CD4-positive, alpha-beta T cell treated with Interleukin-21 for 1 hour (primary cell): ENCODE measurements at places on chromosomes 7 and 10.

DNA sequence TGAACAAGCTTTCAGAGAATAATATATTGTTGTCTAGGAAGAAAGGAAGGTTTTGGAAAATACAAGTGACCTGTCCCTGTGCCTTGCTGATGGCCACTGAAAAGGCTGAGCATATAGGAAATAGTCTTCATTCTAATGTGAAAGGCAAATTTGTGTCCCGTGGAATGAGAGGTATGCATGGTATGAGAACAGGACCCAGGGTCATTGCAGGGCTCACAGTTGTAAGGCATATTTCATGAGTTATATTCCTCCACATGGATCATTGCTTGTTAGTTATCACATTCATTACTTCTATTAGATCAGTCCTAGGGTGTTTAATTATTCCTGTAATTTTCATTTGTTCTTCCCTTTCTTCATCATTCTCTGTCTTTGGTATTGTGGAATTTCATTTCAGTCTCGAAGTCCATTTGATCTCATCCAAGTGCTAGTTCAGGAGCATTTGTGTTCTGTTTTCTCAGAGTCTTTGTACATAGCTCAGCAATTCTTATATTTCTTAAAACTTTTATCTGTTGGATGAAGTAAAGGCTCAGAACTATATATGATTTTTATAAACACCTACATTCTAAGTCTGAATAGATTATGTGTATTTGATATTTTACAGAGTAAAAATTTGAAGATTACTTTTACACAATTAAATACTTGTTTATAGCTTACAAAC, 39.4 kb upstream of the ARHGAP21 start:
- no peak for DNase-seq

- DNase-seq: no peak
Measured at GRCh38 chr7:144907577-144907976, 71.7 kb upstream of the TPK1 start.

GRCh38 chr7:1975179-1975578, 257.6 kb downstream of the MAD1L1 start:
- no peak for DNase-seq

- DNase-seq: no peak
Measured at GRCh38 chr7:18087026-18087686, 59.5 kb upstream of the PRPS1L1 start.

DNA sequence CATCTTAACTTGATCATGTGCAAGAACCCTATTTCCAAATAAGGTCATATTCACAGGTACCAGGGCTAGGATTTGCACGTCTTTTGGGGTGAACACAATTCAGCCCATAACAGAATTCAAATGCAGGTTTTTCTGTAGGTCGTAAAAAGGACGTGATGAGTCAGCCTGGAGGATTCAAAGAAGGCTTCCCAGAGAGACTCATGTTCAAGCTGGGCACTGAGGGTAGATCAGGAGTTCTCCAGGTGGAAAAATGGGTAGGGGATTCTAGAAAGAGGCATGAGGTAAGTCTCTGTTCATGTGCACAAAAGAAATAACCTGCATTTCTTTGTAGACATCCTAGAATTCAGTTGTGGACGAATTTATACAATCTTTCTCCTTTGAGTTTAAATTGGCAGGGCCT, 160.4 kb downstream of the RPS24 start:
- DNase-seq: no peak

- DNase-seq: no peak
Measured at GRCh38 chr7:2433713-2434550, 30.5 kb downstream of the CHST12 start.

- no peak for DNase-seq
Measured at GRCh38 chr10:21296575-21297355, 228.7 kb downstream of the SKIDA1 start.

DNA sequence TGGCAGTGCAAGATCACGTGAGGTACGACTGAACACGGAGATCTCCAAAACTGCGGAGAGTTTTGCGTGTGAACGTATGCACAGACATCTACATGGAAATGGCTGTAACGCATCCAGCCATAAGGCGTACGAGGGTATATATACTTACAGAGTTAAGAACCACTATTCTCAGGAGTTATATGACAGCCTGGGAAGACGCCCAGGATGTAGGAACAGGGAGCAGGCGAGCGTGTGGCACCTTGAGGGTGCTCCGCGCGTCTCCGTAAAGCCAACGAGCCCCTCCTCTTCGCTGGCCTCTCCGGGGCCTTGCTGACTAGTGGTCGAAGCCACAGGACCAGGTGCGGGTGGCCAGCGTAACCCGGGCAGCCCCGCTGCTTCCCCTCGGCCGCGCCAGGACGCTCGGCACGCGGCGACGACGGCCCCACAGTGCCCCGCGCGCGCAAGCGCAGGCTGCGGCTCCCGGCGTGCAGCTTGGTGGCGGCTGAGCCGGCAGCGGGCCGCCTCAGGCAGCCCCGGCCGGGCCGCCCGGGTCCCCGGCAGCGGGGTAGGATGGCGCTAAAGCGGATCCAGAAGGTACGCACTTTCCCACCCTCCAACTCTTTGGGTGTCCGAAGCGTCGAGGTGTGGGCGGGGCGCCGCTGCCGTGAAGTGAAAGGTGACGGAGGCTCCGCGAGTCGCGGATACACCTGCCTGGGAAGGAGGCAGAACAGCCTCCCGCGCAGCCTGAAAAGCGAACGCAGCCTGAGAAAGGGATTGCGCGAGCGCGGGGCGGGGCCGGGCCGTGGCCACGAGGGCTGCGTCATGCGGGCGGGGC, at the start of gene UBE2D4:
TSS of gene UBE2D4 (plus strand) at position 453 of the 814 bp plus-strand sequence. CDS start at position 550, 97 bp downstream.
- DNase-seq: peak; percentile 87

- no peak for DNase-seq
Measured at GRCh38 chr7:30678805-30679204, 3.5 kb downstream of the CRHR2 start.

DNA sequence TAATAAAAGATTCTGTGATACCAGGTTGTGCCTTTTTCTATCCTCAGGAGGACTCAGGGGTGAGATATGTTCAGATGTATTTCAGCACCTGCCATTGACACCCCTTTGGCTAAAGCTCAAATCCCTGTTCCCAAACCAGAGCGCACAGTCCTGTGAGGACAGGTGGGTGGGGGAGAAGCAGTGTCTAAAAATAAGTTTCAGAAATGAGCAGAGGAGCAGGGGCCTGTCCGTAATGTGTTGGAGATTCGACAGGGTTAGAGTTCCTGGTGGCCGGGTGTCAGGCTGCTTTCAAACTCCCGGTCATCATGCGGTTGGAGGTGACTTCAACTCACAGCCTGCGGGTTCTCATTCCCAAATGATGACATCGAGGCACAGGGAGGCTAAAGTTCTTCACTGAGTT, 211.5 kb downstream of the KLF6 start:
- no peak for DNase-seq
